Upper lobe of right lung (tissue), 1 donor: ENCODE measurements at places on chromosomes 11 and 22. TPM values are rescaled to one million over a fixed set of nuclear protein-coding genes. Genes with fewer than 3 reads are reported as not detected.

GRCh38 chr22:17943533-17944249 lies 80.7 kb downstream of the MICAL3 start:
- no peak overlapping the region for H3K4me3 ChIP-seq
- no peak overlapping the region for H3K27ac ChIP-seq

DNA sequence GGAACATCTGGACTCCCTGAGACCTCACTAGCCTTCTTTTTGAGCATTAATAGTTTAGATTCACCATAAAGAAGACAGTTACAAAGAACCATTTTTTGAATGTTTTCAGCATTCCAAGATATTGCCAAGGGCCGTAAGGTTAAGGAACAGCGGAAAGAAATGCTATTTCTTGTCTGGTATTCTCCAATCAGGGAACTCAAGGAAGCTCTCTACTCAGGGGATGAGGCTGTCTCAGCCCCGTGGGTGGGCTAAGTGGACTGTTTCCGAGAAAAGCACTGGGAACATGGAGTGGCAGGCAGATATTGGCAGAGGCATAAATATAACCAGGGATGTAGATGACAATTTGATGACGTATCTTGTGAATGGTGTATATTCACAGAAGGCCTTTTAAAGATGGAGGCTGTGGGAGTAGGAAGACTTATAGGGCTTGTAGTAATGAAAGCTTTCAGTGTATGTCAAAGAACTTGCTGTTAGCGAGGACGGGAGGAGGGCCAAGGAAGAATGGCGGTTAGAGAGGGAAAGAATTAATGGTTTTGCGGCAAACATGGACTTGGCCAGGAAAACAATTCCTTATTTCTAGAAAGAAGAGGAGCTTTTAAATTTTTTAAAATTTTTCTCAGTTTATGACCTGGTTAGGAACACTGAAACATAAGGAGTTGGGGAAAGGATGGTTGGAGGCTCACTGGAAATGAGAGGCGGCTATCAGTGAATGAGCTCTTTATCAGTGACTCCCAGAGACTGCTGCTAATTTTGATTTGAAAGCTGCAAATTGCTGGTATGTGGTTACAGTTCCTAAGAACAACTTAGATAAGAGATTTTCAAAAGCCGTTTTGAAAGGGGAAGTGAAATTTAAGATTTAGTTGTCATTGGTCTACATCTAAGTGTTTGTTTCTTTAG lies 64.6 kb downstream of the ST3GAL4 start:
- DNase-seq: no peak
- peak overlapping the region; percentile 82 for H3K27ac ChIP-seq
- H3K36me3 ChIP-seq: no peaks in the 10 kb centered on the region
- H3K4me1 ChIP-seq: peaks cover 37% of the 10 kb centered on the region

DNA sequence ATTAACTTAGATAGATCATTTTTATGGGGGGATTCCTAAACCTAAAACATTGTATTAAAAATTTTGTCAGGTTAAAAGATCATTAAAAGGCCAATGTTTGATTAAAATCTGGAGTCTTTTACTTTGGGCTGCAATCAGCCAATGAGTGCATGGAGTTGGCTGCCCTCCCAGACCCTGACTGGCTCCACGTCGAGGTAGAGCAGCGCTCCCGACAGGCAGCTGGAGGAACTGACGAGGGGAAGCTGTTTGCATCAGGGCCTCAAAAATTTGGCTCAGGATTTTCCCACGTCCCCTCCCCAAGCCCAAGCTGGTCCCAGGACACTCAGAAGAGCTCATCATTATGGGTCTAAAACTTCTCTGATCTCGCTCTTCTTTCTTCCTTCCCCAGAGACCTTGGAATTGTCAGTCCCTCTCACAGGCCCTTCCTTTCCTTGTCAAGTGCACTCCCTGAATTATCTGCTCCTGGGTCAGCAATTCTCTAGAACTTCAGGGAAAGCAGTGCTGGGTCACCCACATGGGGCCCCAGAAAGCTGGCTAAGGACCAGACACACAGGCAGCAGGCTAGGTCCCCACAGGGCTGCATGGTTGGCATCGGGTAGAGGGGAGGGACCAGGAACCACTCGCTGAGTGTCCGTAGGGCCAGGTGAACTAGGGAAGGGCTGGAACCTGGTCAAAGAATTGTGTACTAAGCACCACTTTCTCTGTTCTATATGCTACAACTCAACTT lies 119.6 kb upstream of the IGLL5 start:
- no peaks in the 10 kb centered on the region for H3K4me1 ChIP-seq
- H3K27ac ChIP-seq: no peak overlapping the region
- H3K4me3 ChIP-seq: no peak overlapping the region
- DNase-seq: no peak
- H3K27me3 ChIP-seq: no peaks in the 10 kb centered on the region
- no peaks in the 10 kb centered on the region for H3K36me3 ChIP-seq

Gene KRTAP5-7
- 0.46 TPM for total RNA-seq

- H3K27me3 ChIP-seq: no peaks in the 10 kb centered on the region
- peaks cover 45% of the 10 kb centered on the region for H3K4me1 ChIP-seq
- H3K27ac ChIP-seq: no peak overlapping the region
- no peak overlapping the region for H3K4me3 ChIP-seq
These were observed 4.7 kb downstream of the FCHSD2 start for GRCh38 chr11:73137262-73137943.

DNA sequence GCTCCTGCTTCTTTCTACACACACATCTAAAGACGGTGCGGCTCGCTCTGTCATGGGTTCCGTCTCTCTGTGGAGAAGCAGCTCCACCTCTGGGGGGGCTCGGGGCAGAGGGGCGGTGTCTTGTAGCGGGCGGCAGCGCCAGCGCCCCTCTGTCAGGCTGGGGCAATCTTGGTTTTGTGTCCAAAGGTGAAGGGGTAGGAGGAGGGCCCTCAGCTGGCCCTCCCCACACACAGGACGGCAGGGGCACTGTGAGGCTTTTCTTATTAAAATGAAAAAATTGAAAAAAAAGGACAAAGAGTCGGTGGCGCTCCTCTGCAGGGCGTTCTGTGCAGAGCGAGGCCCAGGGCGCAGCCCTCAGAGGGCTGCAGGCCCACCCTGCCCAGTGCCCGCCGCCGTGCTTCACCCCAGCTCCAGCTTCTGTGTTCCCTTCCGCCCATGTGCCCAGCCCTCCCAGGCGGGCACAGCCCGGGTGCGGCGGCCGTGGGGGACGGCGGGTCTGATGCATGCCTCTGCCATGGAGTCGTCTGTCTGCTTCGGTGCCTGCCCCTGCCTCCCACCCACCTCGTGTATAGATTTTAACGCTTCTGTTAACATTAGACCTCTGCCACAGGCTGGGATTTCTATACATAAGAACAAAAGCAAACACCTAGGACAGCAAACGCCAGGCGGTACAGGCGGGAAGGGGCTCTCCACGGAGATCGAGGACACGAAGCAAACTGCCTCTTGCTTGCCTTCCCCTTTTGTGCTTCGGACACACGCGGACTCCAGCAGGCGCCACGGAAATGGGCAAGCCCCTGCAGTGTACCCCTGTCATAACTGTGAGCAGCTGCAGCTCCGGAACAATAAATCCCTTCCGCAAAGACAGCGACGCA lies 24.5 kb downstream of the MOB2 start:
- peaks cover 16% of the 10 kb centered on the region for H3K4me1 ChIP-seq
- no peak overlapping the region for H3K27ac ChIP-seq
- H3K4me3 ChIP-seq: no peak overlapping the region
- no peaks in the 10 kb centered on the region for H3K36me3 ChIP-seq
- no peak for DNase-seq

- H3K36me3 ChIP-seq: no peaks in the 10 kb centered on the region
- H3K27me3 ChIP-seq: no peaks in the 10 kb centered on the region
- peaks cover 10% of the 10 kb centered on the region for H3K4me1 ChIP-seq
- no peak overlapping the region for H3K4me3 ChIP-seq
These were observed 227.0 kb upstream of the POU2AF2 start for GRCh38 chr11:111018566-111018965.

Gene HTR3A
- not detected for total RNA-seq

- no peak overlapping the region for H3K4me3 ChIP-seq
- H3K27me3 ChIP-seq: peaks cover 4% of the 10 kb centered on the region
- DNase-seq: peak; percentile 60
- peak overlapping the region; percentile 24 for H3K27ac ChIP-seq
- no peaks in the 10 kb centered on the region for H3K36me3 ChIP-seq
These were observed 24.1 kb upstream of the MICAL3 start for GRCh38 chr22:18048441-18048898.

Gene C22orf15
- not detected for total RNA-seq

DNA sequence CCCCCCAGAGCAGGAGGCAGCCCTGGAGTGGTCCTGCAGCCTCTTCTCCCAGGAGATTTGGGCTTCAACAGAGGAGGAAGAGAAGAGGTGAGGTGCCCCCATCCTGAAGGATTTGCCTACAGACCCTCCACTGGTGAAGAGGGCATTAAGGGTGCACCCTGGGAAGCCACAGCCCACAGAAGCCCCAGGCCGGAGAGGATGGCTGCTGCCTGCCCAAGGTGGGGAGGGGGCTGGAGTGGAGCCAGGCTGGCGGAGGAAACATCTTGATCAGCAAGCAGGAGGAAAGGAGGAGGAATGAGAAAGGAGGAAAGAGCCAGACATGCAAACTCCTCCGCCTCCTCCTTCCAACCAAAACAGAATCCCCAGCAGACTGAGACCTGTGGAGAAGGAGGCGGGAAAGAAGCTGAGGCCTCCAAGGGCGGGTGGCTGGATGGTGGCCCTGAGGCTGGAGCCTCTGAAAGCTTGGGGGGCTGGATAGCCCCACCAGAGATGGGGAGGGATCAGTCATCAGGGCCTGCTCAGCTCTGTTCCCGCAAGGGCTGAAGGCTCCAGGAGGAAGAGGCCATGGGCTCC lies 31.3 kb downstream of the ARRB1 start:
- no peaks in the 10 kb centered on the region for H3K27me3 ChIP-seq
- DNase-seq: no peak
- H3K4me3 ChIP-seq: no peak overlapping the region
- H3K36me3 ChIP-seq: peaks cover 32% of the 10 kb centered on the region

GRCh38 chr11:69356703-69357457 lies 62.9 kb downstream of the MYEOV start:
- H3K36me3 ChIP-seq: no peaks in the 10 kb centered on the region
- H3K4me1 ChIP-seq: peaks cover 5% of the 10 kb centered on the region
- H3K27me3 ChIP-seq: no peaks in the 10 kb centered on the region
- DNase-seq: peak; percentile 47
- H3K4me3 ChIP-seq: no peak overlapping the region
- no peak overlapping the region for H3K27ac ChIP-seq

GRCh38 chr11:107385361-107385981 lies 72.2 kb downstream of the CWF19L2 start:
- H3K4me1 ChIP-seq: no peaks in the 10 kb centered on the region
- H3K4me3 ChIP-seq: no peak overlapping the region
- peaks cover 13% of the 10 kb centered on the region for H3K36me3 ChIP-seq
- H3K27ac ChIP-seq: no peak overlapping the region

GRCh38 chr11:77047007-77047927 lies 13.1 kb downstream of the B3GNT6 start:
- H3K4me3 ChIP-seq: peak overlapping the region; percentile 56
- DNase-seq: no peak

GRCh38 chr11:47607380-47607779 lies 13.2 kb upstream of the C1QTNF4 start:
- no peak overlapping the region for H3K27ac ChIP-seq
- H3K27me3 ChIP-seq: no peaks in the 10 kb centered on the region
- H3K36me3 ChIP-seq: no peaks in the 10 kb centered on the region
- H3K4me3 ChIP-seq: no peak overlapping the region
- no peak for DNase-seq

DNA sequence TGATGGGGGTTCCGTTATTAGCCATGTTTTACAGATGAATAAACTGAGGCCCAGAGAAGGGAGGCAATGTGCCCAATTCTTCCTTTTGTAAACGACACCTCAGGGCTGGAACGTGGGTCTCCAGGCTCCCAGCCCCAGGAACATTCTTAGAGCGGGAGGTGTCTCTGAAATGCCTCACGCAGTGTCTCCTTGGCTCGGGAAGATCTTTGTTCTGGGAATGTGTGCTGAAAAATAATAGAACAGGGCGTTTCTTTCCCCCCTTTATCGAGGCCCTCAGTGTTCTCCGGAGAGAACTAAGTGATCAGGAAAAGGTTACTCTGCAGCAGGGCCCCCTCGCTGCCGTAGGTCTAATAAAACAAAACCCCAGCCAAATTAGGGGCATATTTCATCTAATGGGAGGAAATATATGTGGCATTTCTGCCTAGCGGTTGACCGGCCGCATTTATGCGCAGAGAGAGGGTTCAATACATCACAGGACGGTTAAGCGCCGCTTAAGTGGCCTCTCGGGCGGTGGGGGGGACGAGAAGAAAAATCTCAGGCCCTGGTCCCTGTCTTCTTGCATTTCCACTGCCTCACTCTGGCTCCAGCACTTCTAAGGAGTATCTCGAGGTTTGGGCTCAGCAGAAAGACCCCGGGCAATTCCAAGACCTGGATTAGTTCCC lies 564.3 kb downstream of the MN1 start:
- H3K4me1 ChIP-seq: no peaks in the 10 kb centered on the region
- DNase-seq: no peak

- no peak for DNase-seq
- H3K4me3 ChIP-seq: no peak overlapping the region
- no peak overlapping the region for H3K27ac ChIP-seq
- H3K27me3 ChIP-seq: no peaks in the 10 kb centered on the region
These were observed 1.7 kb downstream of the HPX start for GRCh38 chr11:6438979-6439571.

DNA sequence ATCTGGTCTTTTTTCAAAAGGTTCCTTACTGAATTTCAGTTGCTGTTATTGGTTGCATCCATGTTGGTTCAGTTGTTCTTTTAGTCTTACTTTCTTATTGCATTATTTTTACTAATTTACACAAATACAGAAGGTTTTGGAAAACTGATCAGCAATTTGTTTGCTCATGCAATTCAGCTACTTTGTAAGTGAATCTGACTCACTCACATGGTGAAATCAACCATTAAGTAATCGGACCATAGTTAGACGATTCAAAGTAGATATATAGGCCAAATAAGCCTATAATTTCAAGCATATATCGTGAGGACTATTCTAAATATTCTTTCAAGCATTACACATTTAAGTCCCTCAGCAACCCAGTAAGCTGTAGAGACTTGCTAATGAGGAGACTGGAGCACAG lies 41.7 kb downstream of the CCDC83 start:
- no peak overlapping the region for H3K27ac ChIP-seq
- no peaks in the 10 kb centered on the region for H3K27me3 ChIP-seq
- H3K4me1 ChIP-seq: no peaks in the 10 kb centered on the region
- no peak overlapping the region for H3K4me3 ChIP-seq
- DNase-seq: no peak

DNA sequence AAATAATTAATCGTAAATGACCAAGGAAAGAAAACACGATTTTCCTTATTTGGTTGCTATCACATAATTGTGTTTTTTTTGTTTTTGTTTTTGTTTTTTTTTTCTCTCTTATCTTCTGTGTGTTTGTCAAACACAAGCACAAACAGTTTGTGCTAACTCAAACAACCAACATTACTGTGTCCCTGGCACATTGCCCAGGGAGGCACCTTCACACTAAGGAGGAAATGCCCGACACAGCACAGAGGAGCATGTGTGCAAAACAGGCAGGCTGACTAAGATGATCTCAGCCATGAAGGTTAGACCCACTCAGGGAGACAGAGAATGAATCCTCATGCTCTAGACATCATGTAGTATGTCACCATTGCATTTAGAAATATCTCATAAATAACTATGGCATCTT lies 130.1 kb downstream of the SOX6 start:
- H3K27me3 ChIP-seq: no peaks in the 10 kb centered on the region
- peaks cover 5% of the 10 kb centered on the region for H3K4me1 ChIP-seq
- DNase-seq: peak; percentile 56
- H3K36me3 ChIP-seq: no peaks in the 10 kb centered on the region
- H3K4me3 ChIP-seq: no peak overlapping the region

- H3K27ac ChIP-seq: no peak overlapping the region
- H3K4me3 ChIP-seq: no peak overlapping the region
- DNase-seq: no peak
- no peaks in the 10 kb centered on the region for H3K27me3 ChIP-seq
- H3K4me1 ChIP-seq: no peaks in the 10 kb centered on the region
These were observed 158.1 kb upstream of the MTNR1B start for GRCh38 chr11:92811341-92811740.
